ENCODE measurements at places on chromosomes 7 and 10.

DNA sequence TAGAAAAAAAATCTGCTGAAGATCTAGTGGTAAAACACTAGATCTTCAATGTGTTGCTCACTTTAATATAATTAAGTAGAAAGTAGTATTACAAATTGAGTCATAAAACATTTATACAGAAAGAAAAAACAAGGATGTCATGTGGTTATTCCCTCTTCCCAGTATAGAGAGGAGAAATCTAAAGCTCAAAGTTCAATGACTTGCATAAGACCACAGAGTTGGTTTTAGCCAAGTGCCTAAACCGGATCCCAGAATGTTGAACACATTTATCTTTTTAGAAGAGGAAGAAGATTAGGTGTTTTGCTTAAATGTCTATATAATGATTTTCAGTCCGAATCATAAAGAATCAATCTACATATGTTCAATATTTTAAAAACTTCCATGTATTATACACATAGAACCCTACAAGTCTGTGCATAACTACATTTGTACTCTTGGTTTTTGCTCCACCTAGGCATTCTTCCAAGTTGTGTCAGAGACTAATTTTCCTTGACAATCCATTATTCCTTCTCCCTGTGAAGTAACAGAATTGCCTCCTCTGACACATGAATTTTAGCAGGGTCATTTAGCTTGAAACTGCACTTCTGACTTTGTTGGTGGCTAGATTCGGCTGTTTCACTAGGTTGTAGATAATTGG, 389.2 kb downstream of the MAGI2 start:
- no peak for DNase-seq

GRCh38 chr10:63711867-63712716, 190.9 kb downstream of the REEP3 start:
- no peak for DNase-seq

DNA sequence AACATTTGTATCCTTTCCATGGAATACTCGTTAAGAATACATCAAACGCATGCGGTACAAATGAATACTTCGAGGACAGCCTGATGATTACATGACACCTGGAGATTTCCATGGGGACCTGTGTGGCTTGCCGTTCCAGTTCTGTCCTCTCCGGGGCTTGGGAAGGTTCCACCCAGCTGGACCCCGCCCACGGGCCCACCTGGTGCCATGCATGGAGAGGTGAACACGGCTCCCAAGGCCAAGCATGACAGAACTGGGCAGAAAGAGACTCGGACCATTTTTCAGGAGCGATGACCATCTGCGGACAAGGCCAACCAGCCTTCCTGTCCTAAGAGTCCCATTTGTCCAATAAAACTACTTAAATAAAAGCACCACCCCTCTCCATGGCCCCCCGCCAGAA, 80.1 kb downstream of the TEX36 start:
- DNase-seq, result no peak

DNA sequence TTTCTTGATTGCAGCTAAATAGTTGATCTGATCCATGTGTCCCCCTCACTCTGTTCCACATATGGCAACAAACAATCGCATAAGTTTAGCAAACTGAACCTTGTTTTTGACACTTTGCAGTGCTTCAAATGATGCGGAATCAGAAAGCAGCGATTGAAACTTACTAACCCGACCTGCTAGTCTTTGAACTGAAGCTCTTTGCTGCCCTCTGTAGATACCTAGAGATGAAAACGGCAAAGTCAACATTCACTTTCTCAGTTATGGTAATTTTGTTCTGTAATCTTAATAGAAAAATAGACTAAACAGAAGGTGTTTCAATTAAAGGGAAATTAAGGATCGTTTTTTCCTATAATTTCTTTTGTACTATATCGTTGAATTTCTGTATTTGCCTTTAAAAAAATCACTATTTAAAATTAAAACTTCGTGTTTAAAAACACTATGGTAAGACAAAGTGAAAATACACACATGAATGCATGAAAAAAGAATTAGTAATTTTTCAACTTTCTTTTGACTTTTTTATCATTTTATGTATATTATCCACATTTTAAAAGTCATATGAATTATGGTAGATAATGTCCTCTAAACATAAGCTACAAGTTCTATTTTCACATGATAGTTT, 276.5 kb downstream of the MAGI2 start:
- no peak for DNase-seq

DNA sequence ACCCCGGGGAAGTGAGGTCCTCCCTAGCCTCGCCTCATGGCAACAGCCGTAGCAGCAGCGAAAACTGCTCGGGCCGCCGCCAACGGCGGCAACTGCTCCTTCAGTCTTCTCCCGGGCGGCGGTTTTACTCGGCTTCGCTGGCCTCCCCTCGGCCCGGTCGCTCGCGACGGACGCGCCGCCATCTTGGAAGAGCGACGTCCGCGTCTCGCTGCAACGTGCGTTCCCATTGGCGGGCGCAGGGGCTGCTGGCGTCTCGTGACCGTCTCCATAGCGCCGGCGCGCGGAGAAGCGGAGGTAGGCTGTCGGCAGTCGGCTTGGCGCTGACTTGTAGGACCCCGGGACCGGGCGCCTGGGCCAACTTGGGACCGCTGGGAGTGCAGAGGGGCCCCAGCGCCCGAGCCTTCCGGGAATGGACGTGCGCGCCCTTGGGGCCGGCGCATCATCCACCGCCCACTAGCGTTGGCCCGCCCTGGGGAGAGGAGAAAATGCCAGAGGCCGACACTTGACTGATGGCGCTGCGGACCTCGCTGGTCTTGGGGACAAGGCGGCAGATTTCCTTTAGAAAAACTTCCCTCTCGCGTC, at the start of gene SNX13:
Gene SNX13 (minus strand): TSS at position 193 of the 582 bp plus-strand sequence. CDS start 199 bp downstream, outside the sequence.
- peak; percentile 77 for DNase-seq

DNA sequence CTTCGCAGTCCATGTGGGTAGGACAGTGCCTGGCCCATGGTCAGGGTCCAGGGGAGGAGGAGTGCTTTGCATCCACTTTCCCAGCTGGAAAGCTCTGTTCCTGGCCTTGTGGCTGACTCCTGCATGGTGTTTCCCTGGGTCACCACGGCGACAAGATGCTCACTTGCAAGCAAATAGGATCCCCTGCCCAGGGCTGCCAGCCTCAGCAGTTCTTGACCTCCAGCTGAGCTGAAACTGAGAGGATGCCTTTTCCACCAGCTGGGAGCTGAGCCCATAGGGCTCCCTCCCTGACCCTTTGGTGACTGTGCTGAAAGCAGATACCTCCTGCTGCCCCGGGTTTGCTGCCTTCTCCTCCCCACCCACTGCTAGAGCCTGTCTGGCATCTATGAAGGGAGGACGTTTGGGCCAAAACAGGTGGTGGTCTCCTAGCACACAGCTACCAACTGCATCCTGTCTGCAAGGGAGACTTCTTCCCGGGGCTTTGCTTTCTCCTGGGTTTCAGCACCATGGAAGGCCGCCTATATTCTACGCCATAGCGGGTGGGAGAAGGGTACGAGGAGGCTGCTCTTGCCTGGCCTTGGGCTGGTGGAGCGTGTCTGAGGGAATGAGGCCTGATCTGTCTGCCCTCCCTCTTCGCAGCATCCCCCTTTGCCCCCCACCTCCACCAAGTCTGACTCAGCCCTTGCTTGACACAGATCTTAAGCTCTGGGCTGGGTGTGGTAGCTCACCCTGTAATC, 34.4 kb downstream of the UBTD1 start:
- no peak for DNase-seq

DNA sequence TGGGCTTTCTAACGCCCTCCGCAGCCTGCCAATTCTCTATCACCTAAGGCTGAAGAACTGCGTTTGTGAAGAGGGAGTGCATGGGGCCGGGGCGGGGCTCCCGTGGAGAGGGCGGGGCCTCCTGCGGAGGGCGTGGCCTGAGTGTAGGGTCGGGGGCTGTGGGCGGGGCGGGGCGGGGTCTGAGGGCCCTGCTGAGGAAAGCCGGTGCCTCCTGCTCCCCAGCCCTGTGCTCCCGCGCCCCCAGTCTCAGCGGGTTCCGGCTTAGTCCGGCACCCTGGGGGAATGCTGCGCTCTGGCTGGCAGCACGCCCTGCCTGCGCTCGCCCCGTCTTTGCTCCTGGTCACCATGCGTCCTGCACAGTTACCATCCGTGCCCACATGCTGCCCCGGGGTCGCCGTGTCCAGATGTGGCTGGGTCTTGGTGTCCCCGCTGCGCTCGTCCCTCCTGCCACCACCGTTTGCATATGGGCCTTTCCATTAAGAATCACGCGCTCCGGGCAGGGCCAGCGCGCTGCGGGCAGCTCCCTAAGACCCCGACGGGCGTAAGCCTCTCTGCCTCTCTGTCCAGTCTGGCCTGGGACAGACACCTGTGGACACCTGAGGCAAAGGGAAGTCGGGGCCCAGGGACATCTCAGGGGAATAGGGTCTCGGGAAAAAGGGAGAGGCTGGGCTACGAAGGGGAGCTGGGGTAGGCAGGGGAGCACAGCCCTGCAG, 144.0 kb upstream of the RET start:
- DNase-seq, result peak; percentile 17

DNA sequence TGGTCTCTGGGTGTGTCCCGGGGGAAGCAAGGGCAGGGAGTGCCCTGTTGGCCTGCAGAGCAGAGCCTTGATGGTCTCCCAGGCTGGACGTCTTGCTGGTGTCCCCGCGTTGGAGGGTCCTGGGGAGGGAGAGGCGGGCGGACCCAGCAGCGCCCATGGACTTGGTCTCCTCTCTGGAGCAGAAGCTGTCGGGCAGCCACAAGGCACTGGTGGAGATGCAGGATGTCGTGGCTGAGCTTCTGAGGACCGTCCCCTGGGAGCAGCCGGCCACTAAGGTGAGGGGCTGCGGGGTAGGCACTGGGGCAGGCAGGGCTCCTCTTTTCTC, 20.9 kb downstream of the TTYH3 start:
- no peak for DNase-seq

- DNase-seq, result no peak
Measured at GRCh38 chr10:117477961-117478670, 64.4 kb upstream of the EMX2 start.

DNA sequence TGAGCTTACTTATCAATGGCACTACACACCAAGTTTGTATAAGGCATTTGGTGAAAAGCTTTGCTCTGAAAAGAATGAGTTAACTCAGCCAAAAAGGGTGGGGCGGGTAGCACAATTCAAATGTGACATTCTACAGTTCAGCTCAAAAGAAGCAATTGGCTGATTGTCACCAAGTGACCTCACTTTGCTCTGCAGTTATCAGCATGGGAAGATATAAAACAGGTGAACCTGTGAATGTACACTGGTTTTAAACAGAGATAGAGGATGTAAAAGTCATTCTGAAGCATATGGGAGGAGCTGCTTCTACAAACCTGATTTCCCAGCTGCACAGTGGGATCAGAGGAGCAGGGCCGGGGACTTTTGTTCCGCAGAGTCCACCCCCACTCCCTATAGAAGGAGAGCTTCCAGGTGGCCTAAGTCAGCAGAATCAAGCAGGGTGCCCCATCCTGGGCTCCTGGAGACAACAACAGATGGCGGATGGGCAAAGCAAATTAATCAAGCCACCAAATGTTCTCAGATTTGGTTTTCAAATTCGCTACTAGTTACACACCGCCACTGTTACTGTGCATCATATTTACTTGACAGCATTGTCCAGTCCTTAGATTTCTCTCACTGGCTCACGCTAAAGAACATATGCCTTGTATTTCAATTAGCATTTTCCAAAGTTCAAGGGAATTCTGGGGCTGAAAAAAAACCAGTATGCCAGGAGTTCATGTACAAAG, 27.5 kb upstream of the NPVF start:
- DNase-seq, result no peak

DNA sequence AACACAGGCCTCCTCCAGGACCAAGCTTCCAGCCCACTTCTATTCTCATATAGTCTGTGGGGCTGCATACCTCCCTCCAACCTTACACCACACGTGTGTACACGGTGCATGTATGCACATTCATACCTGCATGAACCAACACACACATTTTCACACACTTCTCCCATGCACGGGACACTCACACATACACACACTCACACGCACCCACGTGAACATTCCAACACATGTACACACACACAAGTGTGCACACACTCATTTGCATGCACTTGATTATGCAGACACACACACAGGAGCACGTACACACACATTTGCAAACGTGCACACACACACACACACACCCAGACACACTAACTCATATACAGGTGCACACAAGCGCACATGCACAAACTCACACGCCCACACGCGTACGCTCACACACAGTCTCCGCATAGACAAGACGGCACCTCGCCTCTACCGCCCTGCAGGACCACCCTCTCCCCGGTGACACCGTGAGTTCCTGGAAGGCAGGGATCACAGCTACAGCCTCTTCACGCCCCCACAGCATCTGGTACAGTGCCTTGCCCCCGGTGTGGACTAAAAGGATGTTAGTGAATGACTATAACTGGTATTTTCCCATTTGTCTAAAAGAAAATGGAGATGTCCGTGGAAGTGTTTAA, 263.8 kb downstream of the PTPRN2 start:
- DNase-seq, result no peak

Measured in stimulated activated CD8-positive, alpha-beta memory T cell treated with anti-CD3 and anti-CD28 coated beads, Interleukin-15, amount 100 ng/mL, for 4 hours (primary cell).